ENCODE measurements at places on chromosomes 6 and 20.

- DNase-seq: no peak
Measured at GRCh38 chr6:68633972-68634725, 933 bp upstream of the ADGRB3 start.

GRCh38 chr6:137765059-137765458, 102.0 kb upstream of the TNFAIP3 start:
- peak; percentile 41 for DNase-seq

DNA sequence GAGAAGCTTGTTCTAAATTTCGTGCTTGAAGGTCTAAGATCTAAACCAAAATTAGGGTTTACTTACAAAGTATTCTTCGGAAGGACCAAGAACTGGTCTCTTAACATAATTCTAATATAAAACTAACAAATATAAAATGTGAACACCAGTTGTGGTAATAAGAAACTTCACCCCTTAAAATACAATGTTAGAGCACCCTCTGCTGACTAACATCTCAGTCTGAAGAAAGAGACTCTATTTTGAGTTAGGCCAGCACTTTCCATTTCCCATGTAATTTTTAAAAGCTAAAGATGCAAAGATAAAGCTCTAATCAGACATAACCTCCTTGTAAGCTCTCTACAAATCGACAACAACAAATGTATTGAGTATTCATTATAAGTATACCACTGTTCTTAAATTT, 24.6 kb downstream of the ATG5 start:
- DNase-seq: peak; percentile 60

GRCh38 chr6:124119596-124119995, 315.9 kb downstream of the NKAIN2 start:
- DNase-seq: no peak

DNA sequence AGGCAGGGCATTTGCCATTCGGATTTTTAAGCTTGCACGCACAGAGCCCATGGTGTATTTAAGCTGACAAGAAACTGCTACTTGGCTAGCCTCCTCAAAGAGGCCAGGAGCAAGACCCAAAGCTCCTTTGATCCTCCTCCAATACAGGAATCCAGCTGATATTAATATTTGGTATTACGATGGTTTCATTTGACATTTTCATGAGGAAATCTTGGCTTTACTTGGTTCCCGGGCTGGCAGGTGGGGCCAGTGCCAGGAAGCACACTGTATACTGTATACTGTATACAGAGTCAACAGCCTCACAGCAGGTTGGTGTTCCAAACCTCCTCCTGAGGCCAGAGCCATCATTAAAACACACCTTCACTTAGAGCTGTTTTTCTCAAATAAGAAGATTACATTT, 138.2 kb upstream of the ARMC2 start:
- DNase-seq: no peak
